KG1 (cell line): ENCODE measurements at places on chromosomes 4 and X.

DNA sequence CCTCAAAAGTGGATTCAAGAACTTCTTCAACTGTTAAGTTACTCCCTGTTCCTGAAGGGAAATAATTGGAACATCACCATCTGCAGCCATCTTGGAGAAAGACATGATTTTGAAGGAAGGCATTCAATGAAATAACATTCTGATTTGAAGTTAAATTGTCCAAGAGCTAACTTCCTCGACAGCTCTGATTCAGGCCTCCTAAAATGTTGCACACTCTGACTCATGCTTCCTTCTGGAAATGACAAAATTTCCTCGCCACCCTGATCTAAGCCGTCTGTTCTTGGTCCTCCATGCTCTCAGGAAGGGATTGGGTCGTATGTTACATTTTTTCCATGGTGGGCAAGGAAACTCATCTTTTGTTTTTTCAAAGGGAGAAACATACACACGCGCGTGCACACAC is 496.9 kb upstream of the DIPK2B start:
- no peak for DNase-seq

DNA sequence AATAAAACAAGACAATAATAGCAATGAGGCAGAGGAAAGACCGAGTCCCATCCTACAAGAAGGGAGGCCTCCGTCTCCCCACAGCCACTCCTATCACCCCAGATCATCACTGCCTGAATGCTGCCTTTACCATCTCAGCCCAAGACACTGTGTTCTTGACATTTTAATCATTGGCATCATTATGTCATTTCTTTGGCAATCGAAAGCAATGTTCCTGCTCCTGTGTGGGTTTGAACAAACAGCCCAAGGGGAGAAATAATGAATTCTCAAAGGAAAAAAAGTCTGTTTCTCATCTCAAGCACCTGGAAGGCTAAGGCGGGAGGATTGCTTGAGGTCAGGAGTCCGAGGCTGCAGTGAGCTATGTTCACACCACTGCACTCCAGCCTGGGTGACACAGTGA is 73.0 kb upstream of the ACSL1 start:
- DNase-seq: no peak

- DNase-seq: no peak
These were observed 369.4 kb upstream of the CNKSR2 start for GRCh38 chrX:21004835-21005234.

DNA sequence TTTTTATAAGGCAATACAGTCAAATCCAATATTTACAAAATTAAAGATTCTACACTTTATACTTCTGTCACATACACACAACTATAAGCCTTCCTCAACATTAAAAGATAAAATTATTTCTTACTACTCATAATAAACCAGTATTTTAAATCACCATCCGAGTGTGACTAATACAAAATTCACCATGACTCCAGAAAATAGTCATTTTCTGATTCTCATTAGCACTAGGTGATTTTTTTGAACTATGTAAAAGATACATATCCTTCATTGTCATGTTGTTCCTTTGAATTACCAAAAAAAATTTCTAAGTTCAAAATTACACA is 646 bp upstream of the SLC7A11 start:
- DNase-seq: no peak

DNA sequence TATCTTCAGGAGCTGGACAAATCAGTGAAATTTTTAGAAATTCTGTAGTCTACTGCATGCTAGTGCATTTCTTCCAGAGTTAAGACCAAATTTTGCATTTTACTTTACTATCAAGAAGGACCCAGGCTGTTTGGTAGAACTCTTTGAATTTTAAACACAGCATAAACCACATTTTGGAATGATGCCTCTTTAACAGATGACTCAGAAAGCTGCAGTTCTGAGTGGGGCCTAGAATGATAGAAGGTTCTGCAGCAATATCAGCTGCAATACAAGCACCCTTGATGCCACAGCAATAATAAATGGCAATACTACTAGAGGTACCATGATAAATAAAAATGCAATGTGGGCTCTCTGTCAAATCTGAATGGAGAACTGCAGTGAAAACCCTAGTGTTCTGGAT is 198.7 kb downstream of the TMA16 start:
- DNase-seq: no peak

DNA sequence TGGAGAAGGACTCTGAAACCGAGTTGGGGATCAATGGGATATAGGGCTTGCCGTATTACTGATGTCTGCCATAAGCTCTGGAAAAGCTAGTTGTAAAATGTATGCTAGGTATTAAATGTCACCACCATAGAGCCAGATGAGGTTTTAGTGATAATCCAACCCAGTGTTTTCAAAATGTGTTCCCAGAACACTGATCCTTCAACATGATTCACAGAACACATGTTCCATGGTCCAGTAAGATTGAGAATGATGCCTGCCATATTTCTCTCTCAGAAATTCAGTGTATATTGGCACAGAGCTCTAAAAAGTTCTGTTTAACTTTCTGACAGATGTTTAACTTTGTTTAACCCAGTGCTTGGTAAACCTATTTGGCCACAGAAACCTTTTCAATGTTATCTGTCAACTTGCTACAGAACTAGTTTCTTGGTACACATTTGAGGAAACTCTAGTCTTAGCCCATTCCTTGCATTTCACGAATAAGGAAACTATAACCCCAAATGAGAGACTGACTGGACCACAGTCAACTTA is 160.2 kb downstream of the PALLD start:
- no peak for DNase-seq

DNA sequence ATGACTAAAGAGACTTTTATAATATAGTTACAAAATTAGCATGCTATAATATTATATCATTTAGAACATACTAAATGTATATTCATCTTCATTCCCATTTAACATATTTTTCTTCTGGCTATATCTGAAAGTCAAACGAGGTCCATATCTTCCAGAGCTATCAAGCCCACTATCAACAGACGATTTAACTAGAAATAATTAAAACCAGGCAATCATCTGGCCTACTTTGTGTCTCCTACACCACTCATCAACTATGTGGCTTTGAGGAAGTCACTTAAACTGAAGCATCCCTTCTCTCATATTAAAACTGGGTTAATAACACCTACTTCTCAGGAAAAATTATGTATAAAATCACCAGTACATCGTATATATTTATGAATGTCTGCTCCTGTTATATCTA is 1330.5 kb upstream of the PABPC4L start:
- DNase-seq: no peak

- DNase-seq: no peak
These were observed 542.0 kb upstream of the TENM3 start for GRCh38 chr4:181701214-181701613.

DNA sequence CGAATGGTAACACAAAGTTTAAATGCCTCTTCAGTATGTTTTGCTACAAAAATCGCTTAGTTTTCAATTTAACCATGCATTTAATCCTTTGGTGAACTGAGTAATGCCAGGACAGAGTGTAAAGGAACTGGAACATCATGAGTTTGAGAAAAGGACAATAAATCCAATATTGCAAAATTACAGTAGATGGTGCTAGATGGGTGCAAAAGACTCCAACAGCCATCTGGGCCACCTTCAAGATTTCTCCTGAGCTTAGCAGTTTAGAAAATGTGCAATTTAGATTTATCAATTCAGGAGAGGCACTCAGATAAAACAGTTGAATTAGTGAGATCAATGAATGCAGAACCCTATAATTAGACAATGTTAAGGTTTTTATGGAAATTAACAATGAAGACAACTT is 33.2 kb upstream of the MID1IP1 start:
- no peak for DNase-seq

GRCh38 chr4:80740375-80740774 is 290.1 kb upstream of the BMP3 start:
- DNase-seq: no peak

GRCh38 chrX:148588649-148589310 is 88.4 kb downstream of the AFF2 start:
- DNase-seq: no peak

DNA sequence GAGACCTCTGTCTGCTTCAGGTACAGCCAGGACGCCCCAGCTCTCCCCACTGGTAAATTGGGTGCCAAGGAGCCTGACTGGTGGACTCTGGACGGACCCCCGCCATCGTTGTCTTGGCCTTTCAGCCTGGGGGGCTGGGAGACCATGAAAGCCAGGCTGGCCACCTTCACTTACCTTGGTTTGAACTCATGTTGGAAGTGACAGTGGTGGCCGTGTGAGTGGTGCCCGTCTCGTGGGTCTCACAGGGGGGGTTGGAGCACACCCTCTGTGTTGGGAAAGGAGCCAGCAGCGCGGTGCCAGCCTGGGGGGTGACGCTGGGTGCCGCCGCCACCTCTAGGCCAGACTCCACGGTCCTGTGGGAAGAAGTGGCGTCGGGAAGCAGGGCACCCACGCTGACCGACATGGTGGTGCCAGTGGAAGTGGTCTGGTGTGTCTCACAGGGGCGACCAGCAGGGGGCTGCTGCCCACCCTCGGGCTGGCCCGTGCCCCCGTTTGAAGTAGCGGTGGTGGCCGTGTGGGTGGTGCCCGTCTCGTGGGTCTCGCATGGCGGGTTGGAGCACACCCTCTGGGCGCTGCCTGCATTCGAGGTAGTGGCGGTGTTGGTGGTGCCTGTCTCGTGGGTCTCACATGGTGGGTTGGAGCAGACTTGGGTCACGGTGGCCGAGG is 9.6 kb upstream of the RENBP start:
- no peak for DNase-seq

GRCh38 chr4:1683261-1683735 is 815 bp downstream of the FAM53A start:
- DNase-seq: no peak
